ENCODE measurements at places on chromosomes 1 and 21. TPM values are rescaled to one million over a fixed set of nuclear protein-coding genes. Genes with fewer than 3 reads are reported as not detected.

GRCh38 chr1:175683491-175684298 lies 59.7 kb downstream of the TNR start:
- DNase-seq: no peak

DNA sequence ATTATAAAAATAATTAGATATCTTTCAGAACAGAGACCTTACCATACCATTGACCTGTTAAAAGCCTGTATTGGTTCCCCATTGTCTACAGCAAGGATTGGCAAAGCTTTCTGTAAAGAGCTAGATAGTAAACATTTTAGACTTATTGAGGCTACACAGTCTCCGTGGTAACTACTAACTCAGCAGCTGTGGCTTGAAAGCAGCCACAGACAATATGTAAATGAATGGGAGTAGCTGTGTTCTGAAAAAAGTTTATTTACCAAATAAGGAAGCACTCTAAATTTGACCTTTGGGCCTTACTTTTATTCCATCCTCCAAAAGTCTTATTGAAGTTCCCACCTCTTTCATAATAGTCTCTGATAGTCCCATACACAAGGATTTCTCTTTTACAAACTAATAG lies 39.7 kb downstream of the NUP210L start:
- no peak for DNase-seq

DNA sequence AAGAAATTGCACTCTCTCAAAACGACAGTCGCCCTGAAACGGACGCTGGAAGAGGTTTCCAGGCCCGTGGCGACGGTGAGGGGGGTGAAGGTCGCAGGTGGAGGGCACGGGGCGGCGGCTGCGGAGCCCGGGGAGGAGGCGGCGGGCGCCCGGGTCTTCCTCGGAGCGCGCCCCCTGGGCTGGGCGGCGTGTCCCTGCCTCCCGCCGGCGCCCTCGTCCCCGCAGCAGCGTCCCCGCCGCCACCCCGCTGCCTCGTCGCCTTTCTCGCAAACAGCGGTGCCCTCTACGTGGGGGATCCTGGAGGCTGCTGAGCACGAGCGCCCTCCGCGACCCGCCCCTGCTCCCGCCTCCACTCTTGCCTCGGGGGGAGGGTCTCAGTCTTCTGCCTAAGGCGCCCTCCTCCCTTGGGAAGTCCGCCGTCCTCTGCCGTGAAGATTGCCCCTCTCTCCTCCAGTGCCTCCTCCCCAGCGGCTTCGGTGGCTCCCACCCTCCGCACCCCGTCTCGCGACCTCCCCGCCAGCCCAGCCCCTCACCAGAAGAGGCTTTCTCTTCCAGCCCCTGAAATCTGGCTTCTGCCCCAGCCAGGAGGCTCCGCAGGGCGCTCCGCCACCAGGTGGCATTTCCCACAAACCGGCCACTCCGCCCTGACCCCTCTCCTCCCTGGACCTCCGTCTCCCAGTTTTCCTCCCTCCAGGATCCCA lies 227.4 kb downstream of the SDCCAG8 start:
- DNase-seq: no peak

DNA sequence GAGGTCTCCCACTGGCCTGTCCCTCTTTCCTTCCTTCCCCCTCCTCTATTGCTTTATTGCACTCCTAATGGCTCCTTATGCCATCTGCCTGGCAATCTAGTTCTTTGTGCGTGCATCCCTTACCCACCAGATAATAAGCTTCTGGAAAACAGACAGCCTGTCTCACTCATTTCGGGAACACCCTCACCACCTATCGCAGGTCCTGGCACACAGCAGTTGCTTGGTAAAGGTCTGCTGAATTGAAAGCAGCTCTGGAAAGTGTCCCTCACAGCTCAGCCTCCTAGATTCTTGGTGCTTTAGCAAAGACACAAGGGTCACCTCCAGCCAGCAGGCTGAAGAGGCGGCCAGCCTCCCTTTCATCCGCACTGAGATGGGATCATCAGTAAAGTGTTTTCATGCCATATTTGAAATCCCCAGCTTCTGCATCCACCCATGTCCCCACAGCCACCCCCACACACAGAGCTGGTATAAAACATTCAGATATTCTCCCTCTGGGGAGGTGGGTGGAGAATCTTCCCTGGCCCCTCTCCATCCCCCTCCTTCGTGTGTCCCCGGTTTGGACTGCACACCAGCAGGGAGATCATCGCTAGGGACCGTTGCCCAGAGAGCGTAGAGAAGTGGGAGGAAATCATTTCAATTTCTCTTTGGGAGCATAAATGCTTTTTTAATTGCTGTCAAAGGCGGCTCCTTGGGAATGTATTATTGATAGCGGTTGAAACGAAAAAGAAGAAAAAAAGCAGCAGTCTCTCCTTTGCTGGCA lies 29.1 kb upstream of the ATP2B4 start:
- peak; percentile 45 for DNase-seq

DNA sequence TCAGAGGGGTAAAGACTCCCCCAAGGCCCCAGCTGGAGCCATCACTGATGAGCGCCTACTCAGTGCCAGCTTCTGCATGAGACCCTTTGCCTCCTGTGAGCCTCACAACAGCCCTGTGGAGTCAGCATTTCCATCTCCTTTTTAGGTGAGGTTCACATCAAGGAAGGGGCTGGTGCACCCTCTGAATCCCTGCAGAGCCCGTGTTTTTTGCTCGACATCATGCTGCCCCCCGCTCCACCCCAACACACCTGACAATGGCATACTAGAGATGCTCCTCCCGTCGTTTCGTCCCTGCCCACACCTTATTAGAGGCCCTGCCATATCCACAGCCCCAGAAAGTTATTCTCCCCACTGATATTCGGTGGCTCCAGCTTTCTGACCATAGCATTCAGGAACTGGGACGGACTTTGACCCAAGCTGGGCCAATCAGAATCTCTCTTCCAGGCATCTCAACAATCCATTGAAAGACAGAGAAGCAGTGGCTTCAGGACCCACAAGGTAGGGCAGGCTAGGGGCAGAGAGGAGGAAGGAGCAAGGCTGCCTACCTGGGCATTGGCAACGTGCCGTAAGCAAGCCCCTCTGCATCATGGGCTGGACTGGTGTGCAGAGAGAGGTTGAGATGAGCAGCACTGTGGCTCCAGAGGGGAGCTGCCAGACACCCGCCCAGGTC lies 32.7 kb downstream of the EPHA10 start:
- no peak for DNase-seq

Gene CA6
- not detected for total RNA-seq
